ENCODE measurements at places on chromosomes 12 and 14. TPM values are rescaled to one million over a fixed set of nuclear protein-coding genes. Genes with fewer than 3 reads are reported as not detected.

DNA sequence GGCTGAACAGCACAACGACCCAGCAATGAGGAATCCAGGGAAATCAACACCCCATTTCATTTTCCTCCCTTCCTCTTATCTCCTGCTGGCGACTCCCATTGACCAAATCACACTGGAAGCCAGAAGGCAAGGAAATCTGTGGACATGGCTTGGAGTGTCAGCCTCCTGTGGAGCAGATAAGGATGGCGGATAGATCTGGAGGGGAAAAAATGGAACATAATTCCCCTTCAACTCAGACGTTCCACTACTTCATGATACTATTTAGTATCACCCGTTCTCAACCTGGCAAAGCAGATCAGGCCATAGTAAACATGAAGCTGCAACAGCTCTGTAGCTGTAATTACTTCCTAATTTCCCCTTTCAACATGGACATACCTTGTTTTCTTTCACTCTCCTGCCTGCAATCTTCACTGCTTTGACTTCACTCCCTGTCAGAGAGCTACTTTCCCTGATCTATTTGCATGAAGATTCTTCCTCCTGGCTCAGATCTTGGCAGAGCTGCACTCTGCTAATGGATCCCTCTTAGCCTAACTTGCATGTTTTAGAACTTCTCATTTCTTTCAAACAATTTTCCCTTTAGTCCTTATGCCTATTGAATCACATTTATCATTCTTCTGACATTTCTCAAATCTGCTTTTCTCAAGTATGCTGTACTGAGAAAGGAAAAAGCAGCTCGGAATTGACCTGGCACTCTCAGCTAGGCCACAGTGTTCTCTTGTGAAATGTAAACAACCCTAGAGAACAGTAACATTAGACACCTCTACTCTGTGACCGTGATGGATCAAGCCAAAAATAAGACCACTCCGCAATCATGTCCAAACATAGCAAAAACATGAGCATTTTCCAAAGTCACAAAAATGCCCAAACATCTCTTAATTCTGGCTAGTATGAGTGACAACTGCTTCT is 135.1 kb downstream of the ETNK1 start:
- no peak for DNase-seq

GRCh38 chr12:94879542-94879941 is 124.0 kb downstream of the NDUFA12 start:
- DNase-seq, result no peak

- DNase-seq, result no peak
Measured at GRCh38 chr12:106696071-106696470, 78.4 kb upstream of the RIC8B start.

- no peak for DNase-seq
Measured at GRCh38 chr14:78633752-78634151, 463.6 kb downstream of the NRXN3 start.

The ATL1 gene
- 1.2 TPM for total RNA-seq

The SDR9C7 gene
- total RNA-seq, result not detected

The G2E3 gene
- total RNA-seq, result 23.8 TPM
